Type B pancreatic cell (in vitro differentiated cells): ENCODE measurements at places on chromosomes 3 and 15.

DNA sequence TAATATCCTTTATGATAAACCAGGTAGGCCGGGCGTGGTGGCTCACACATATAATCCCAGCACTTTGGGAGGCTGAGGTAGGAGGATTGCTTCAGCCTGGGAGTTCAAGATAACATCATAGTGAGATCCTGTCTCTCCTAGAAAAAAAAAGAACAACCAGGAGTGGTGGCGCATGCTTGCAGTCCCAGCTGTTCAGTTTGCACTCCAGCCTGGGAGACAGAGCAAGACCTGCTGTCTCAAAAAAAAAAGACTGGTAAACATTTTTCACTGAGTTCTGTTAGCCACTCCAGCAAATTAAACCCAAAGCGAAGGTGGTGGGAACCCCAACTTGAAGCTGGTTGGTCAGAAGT, 9.6 kb upstream of the IRAK2 start:
- no peak for DNase-seq

GRCh38 chr15:73758461-73758860, 5.3 kb upstream of the INSYN1 start:
- no peak for DNase-seq

DNA sequence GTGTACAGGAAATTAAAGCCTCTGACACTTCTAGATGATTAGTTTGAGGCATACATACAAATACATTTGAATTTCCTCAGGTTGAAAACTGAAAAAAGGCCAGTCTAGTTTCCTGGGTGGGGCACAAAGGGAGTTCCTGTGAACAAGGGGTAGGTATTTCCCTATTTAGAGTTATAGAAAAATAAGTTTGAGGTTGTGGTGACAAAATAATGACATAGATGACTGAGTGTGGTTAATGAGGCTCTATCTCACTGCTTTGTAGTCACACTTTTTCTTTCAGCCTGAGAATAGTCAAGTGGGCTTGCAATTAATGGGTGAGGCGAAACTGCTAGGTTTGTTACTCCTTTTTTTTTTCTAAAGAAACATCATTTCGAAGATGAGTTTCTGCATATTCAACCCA, 4.3 kb downstream of the SLCO3A1 start:
- no peak for DNase-seq

- no peak for DNase-seq
These were observed 25.7 kb downstream of the TYRO3 start for GRCh38 chr15:41584636-41585126.

- DNase-seq, result no peak
These were observed 235.8 kb upstream of the ALCAM start for GRCh38 chr3:105130911-105131310.

GRCh38 chr3:172285844-172286243, 162.4 kb downstream of the GHSR start:
- DNase-seq, result no peak

DNA sequence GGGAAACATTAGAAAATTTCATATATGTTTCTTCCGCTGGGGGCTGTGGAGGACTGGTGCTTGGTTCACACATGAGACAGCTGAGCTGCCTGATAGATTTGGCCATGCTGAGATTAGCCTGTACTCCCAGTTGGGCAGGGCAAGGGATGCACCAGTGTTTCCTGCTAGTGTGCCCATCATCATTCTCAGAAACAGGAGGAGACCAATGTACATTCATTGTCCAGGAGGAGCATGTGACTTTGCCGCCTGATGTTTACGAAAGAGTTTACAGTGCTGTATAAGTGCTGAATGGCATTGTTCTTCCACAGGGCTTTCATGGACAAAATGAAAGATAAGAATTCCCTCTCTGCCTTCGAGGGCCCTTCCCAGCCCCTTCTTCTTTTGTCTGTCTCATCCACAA, 311.1 kb upstream of the THBS1 start:
- DNase-seq, result no peak

DNA sequence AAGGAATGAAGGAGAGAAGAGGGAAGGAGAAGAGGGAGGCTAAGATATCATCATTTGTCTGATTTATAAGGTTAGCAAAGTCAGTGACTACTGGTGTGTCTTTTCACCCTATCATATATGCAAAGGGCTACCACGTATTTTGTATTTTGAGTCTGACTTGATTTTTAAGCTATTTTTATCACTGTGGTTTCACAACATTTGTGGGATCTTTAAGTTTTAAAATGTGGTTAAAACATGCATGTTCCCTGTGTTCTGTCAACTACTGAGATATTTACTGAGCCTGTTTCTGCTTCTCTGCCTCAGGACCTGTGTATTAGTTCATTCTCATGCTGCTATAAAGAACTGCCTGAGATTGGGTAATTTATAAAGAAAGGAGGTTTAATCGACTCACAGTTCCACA, 22.5 kb upstream of the SPTSSB start:
- no peak for DNase-seq

DNA sequence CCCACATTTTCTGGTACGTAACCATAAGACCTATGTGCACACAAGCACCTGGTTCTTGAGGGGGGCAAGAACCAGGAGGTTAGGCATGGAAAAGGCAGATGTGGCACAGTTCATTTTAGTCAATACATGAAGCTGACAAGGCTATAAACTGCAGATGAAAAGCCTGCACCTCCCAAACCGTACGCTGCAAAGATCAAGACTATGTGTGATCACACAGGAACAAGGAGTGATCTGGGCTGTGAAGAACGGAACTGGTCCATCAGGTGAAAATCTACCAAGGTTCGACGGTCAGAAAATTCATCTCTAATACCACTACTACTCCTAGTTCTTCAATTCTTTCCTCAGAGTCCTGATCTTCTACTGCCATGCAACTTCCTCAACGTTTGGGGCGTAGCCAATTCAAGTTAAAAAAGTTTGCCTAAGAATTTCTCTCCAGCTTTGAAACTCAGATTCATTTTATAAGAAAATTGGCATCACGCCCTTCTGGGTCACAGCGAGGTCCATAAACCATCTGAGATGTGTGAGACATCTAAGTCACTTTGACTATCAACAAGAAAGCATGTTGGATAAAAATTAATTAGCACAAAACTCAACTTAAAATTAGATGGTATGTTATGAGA, 41.9 kb downstream of the PLD1 start:
- DNase-seq, result no peak

DNA sequence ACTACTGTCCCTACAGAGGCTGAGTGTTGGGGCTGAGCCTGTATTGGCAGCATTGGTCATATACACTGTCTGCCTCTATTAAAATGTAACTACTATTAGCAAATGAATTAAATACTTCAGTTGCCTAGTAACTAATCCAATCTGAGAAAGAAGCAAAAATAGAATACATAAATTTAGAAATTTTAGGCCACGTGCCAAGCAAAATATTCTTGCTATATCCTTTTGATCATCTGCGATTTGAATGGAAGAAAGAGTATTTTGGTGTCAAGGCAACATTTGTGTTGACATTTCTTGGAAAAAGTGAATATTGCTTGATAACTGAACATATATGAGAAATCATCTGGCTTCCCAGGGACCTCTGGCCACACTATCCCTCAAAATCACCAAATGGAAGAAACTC, 148.2 kb upstream of the TOPAZ1 start:
- no peak for DNase-seq

DNA sequence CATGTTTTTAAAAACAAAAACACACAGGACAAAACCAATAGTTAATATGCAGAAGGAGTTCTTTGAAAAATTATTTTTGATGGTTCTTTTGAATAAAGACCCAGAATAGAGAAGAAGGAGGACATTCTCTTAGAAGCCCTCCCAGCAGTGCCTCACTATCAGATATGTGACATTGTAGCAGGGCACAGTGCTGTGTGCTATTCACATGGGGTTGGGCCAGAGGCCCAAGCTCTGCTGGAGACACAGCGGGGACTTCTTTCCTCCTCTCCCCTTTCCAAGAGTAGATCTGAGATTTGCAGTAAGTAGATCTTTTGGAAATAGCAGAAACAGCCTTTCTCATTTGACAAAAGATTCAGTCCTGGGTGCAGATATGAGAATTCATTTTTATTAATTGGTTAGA, 6.3 kb downstream of the GYG1 start:
- DNase-seq, result no peak

DNA sequence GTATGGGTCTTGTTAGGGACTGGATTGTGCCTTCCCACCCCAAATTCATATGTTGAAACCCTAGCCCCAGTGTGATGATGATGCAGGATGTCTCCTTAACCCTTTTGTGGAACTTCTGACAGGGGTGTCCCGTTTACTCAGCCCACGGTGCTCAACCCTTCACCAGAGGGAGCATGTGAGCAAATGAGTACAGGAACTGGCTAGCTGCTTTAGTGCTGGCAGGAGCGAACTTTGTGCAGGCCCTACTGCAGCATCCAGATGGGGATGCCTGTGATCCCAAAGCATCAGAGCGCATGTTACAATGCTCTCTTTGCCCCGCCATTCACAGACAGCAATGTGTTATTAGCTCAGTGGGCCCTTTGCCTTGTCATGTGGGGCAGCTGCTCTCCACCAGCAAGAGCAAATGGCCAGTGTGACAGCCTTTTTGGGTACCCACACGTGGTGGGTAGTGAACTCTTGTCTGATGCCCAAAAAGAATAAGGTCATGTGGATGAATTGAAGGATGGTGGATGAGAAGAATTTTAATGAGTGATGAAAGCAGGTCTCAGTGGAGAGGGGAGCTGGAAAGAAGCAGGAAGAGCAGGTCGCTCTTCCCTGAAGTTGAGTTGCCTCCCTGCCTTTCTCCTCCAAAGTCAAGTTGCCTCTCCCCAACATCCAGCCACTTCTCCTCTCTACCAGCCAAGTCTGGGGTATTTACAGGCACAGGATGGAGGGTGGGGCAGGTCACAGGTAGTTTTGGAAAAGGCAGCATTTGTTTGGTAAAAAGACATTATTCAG, 63.3 kb upstream of the STRIT1 start:
- no peak for DNase-seq

DNA sequence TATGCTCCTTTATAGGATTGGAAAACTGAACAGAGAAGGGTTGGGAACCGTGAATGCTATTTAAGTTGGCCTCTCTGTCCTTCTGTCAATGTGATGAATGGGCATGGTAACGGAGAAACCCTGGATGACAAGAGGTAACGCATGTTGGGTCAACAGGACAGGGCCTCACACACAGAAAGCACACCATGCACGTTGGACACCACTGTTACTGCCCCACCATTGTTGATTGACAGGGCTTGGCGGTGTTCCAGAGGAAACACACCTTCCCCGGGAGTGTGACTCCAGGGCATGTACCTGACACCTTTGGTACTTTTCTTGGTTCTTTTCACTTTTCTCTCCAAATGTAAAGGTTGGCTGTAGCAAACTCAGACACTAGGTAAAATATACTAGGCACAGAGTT, 548.5 kb downstream of the OCA2 start:
- DNase-seq, result no peak

GRCh38 chr15:50979041-50979440, 70.6 kb downstream of the AP4E1 start:
- DNase-seq, result no peak

DNA sequence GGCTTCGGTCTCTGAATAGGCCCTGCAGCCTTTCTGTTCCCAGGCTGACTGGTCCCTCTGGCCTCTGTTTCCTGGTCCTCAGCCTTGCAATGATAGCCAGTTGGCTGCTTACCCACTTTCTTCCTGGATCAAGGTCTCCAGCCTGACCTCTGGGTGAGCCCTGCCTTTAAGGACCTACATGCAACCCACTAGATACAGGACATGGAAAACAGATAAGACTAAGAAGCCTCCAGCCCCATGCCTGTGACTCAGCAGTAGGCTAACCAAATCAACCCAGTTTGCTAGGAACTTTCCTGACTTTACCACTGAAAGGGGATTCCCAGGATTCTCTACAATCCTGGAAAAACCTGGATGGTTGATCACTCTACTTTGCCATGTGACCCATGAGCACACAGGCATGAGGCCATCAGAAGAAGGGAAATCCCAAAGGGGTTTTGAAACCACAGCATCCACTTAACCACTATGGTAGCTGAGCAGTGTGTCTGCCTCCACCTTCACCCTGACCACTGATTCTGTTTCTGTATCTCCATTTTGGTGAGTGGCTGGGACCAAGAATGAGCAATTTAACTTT, 188.1 kb downstream of the CHST2 start:
- no peak for DNase-seq

DNA sequence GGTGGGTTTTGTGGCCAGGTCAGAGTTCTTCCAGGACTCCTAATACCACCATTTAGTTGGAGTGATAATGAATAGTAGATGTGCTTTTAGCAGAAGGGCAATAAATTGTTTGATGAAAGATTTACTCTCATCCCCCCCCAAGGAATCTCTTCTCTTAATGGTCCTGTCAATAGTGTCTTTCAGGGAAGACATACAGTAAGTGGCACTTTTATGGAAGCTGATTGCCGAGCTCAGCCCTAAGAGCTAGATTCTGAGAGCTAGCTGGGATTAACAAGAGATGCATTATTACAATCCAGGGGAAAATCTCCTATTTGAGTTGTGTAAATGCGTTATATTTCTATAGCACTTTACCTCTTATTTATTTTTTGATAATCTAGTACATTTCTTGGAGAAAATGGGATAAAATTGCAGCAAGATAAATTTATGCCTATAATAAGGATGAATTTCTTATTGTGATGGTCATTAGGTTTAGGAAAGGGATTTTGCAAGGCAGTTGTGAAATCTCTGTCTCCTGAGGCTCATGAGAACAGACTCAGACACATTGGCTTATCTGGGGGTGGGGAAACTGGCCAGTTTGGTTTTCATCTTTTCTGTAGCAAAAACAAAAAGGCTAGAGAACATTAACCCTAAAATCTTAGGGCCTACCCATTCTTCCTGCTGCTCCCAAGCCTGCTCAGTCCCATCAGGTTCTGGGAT, 41.6 kb upstream of the CLSTN2 start:
- no peak for DNase-seq

DNA sequence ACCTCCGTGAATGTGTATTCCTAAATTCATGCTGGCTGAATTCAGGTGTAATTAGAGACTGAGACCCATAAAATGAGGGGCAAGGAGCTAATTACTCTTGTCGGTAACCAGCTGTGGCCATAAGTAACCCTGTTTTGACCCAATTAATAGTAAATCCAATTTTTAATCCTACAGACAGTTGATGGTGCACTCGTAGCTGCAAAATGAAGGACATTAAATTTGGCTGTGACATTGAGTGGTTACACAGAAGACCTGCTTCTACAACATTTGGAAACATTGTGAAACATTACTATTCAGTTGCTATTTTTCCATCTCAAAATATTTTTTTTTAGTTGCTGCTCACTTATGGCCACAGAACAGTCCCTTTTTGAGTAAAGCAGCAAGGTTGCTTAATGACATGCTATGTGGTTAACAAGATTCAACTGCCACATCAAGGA, 33.0 kb downstream of the MBNL1 start:
- no peak for DNase-seq

- no peak for DNase-seq
These were observed 583 bp downstream of the IL17RE start for GRCh38 chr3:9903238-9903624.

DNA sequence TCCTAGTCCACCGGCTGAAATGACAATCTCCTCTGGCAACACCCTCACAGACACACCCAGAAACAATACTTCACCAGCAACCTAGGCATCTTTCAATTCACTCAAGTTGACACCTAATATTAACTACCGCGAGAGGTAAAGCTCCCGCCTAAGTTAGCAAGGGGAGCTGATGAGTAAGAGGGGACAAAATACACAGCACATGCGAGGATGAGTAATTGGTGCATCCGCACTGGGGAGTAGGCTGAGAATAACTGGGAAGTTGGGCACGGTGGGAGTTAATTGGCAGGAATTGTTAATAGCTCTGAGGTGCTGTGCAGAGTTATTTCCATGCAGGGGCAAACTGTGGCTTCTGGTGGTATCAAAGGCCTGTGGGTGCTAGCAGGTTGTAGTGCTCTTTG, 14.5 kb upstream of the PLD1 start:
- no peak for DNase-seq

GRCh38 chr3:65854606-65855304, 184.0 kb downstream of the MAGI1 start:
- DNase-seq, result no peak

- DNase-seq, result no peak
These were observed 19.4 kb upstream of the DCUN1D1 start for GRCh38 chr3:182999767-183000166.
